ENCODE measurements at places on chromosomes 2 and 18. TPM values are rescaled to one million over a fixed set of nuclear protein-coding genes. Genes with fewer than 3 reads are reported as not detected.

DNA sequence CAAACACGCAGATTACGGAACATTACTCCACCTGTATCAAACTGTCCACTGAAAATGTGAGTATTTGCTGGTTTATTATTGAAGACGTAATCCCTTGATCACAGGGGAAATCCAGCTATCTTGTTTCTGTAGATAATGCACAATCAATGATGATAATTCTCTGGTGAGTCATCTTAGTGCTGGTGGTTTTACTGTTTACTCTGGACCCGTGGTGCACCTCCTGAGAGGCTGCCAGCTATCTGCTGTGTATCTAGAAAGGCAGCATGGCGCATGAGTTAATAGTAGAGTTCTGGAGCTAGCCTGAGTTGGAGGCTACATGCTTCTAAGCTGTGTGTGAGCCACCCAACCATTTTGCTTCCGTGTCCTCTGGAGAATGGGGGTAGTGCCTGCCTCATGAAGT is 6.5 kb downstream of the NCAPH start:
- DNase-seq = peak; percentile 86

- no peak for DNase-seq
These were observed 297.3 kb downstream of the CYRIA start for GRCh38 chr2:16368328-16368727.

- DNase-seq = peak; percentile 51
These were observed 96.3 kb downstream of the FAM210A start for GRCh38 chr18:13629841-13630715.

DNA sequence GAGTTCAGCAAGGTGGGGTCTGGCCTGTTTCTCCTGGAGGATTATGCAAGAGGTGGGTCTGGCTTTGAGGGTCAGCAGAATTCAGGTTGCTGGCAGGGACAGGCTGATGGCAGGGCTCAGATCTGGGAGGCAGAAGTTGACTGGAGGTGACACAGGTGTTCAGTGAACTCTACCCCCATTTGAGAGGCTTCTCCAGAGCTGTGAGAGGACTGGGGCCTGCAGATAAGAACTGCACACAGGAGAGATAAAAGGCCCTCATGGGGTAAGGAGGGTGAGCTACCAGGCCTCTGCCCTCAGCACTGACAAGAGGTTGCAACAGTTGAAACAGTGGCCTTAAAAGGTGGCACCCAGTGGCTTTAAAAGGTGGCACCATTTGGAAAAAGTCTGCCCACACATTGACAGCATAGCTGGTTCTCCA is 13.1 kb downstream of the MOCOS start:
- no peak for DNase-seq

- no peak for DNase-seq
These were observed 158.0 kb upstream of the SPHKAP start for GRCh38 chr2:228339525-228339924.

DNA sequence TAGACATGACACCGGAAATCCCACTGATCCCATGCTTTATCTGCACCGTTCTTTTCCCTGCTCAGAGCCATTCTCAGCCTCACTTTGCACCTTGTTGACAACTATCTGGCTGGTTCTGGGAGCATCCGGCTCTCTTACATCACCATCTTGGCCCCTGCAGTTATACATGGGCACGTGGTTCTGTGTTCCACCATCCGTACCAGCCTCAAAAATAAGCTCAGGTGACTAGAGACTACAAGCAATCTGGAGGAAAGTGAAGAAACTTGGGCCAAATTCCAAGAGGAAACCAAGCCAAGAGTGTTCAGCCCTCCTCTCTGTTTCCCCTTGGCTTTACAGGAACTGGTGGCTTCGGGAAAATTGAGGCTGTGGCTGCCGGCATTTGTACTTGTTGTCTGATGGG is 244.6 kb upstream of the ACVR2A start:
- DNase-seq = no peak

DNA sequence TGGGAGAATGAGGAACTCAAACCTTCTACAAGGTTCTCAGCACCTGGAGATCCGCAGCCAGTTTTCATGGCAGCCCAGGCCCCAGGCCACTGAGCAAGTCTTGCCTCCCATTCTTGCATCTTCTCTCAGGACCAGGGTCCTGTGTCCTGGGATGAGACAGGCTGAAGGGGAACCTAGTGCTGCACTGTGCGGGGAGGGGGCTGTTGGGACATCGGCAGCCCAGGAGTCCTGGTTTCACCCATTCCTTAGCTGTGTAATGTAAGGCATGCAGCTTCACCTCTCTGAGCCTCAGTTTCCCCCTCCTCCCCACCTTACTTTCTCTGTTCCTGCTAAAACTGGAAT is 43.9 kb downstream of the TNS1 start:
- DNase-seq = no peak

DNA sequence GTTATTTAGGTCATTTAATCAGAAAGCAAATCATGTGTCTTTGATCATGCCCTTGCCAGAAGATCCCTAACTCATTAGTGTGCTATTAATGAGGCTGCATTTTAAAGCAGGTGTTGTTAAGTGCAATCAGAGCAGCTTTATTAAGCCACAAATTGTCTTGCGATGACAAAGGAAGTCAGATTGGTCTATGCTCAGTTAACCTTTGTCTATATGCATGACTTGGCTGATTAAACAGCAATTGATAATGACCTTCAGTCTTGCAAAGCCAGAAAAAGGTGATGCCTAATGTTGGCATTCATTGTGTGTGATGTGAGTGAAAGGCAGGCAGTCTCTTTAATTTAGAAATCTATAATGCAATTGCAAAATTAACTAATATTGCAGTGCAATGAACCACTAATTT is 166.9 kb downstream of the RND3 start:
- no peak for DNase-seq

DNA sequence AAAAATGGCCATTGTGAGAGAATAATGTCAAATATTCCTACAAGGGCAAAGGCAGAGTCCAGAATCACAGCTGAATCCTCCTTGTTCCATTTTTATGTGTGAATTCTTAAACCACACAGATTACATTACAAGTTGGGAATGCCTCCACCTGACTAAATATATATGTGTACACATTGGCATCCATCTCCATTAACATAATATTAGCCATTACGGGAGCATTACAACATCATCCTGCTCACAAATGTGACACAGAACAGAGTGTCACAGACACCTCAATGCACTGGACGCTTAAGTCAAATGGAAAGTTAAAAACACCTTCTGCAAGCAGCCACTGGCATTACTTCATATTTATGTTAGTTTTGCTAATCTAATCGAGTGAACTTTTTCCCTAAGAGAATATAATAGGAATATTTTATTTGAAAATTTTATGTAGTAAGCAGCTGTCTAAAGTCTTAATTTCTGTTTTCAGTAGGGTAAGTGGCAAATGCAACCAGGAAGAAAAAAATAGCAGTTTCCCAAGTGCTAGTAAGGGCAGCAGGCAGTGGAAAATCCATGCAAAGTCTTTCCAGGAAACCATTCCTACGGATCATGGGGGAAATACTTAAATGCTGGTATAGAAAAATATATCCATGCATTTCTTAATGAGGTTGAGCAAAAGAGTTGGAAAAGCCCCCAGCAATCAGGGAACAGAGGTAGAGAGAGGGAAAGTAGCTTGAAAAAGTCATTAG is 255.6 kb downstream of the OSR1 start:
- DNase-seq = no peak

- DNase-seq = no peak
These were observed 469.8 kb upstream of the ZEB2 start for GRCh38 chr2:144989579-144990270.

DNA sequence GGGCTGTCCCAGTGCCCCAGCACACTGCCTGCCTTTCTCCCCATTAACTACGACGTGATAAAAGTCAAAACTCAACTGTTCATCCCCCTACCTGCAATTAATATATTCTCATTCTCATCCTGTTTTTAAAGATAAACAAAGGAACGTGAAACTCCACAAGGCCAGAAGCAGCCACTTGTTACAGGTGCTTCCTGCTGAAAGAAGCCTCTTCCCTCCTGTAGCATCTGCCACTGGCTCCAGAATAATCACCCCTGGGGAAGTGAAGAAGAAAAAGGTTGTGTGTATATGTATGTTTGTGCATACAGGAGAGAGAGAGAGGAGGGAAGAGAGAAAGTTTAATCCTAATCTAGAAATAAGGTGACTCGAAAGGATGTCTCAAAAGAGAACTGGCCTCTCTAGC is 27.1 kb downstream of the KIAA2012 start:
- DNase-seq = no peak

- DNase-seq = peak; percentile 29
These were observed 73.8 kb upstream of the PROKR1 start for GRCh38 chr2:68569604-68570003.

GRCh38 chr2:109013051-109013450 is 24.0 kb upstream of the EDAR start:
- DNase-seq = no peak

DNA sequence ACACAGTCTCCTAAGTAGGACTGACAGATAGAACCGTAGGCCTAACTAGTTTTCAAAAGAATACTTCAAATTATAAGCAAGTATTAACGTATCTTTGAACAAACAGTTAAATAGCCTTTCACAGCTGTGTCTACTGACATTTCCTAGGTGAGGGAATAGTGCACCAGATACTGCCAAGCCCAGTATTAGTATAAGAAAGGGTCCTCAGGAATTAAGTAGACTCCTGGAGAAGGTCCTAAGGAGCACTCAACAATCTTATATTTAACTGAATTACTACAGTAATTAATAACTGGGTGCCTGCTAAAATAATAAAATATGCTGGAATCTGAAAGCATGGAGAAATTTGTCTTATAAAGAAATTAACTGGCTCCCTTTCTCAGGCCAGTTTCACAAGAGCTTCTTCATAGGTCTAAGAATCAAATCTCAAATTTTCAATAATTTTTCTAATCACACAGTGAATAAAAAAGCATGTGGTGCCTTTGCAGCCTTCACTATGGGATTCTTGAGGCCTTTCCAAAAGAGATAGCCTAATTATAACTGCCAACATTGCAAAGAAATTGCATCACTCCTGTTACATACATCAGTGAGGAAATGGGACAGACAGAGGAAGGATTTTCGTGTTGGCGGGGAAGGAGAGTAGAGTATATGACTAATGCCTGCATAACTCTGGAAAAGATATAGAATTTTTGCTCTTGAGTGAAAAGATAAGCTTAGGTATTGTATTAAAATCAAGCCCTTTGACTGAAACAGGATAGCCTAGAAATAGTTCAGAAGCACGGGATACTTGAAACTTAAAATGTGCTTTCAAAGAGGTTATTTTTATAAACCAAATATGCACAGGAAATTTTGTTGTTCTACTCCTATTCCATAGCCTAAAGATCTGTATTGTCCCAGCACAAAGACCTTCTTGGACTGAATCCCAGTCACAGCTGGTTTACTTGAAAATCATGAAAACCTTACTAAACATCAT is 228.6 kb upstream of the STK17B start:
- DNase-seq = peak; percentile 94

- no peak for DNase-seq
These were observed 49.9 kb upstream of the CYP1B1 start for GRCh38 chr2:38125842-38126241.

GRCh38 chr2:60556175-60556574 is 2.7 kb upstream of the BCL11A start:
- no peak for DNase-seq

DNA sequence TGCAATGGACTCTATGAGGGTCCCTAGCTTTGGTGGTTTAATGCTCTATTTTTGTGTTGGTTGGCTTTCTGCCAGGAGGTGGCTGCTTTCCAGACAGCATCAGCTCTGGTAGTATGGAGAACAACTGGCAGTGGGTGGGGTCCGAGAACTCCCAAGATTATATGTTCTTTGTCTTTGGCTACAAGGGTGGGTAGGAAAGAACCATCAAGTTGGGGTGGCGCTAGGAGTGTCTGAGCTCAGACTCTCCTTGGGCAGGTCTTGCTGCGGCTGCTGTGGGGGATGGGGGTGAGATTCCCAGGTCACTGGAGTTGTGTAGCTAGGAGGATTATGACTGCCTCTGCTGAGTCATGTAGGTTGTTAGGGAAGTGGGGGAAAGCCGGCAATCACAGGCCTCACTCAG is 976.1 kb upstream of the GYPC start:
- no peak for DNase-seq

- DNase-seq = peak; percentile 87
These were observed 49.0 kb upstream of the BCL2L11 start for GRCh38 chr2:111071600-111072171.

GRCh38 chr2:20806286-20806685 is 16.6 kb downstream of the LDAH start:
- DNase-seq = no peak

DNA sequence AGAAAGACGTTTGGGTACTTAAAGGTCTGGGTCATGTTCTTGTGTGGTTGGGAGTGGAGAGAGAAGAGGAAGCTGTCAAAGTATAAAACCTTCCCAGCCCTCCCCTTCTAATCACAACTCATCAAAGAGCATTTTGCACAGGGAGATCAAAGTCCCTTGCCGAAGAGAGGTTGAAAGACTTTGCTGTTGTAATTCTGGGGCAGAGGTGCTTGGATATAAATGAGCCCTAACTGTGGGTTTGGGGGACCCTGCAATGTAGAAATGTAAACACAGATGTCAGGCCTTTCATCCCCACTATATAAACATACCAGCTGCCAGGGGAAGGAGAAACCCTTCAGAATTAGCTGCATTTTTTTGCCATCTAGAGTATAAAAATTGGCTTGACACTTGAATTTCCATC is 182.1 kb downstream of the ETAA1 start:
- DNase-seq = peak; percentile 36

- peak; percentile 61 for DNase-seq
These were observed 13.9 kb downstream of the SLC19A3 start for GRCh38 chr2:227703961-227704360.

- DNase-seq = no peak
These were observed 20.1 kb downstream of the GPR35 start for GRCh38 chr2:240645346-240645745.

DNA sequence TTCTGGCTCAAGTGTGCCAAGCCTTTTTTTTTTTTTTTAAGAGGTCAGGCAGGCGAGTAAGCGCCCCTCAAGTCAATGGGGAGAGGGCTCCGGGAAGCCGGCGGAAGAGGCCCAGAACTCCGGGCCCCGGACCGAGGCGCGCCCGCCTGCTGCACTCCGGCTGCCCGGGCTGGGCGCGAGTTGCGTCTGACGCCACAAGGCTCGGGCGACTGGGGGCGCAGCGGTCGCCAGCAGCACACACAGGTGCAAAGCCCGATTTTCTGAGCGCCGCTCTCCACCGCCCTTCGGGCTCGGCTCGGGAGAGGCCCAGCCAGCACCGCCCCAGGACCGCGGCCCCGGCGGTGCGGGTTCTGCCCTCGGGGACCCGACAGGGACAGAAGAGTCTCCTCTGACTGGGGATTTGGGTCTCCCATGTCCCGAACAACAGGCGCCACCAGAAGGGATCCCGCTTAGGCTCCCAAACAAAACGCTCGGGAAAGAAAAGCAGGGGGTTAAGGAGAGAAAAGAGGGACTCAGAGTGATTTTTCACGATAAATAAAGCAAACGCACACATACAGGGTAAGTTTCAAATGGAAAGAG is 787 bp downstream of the ERBB4 start:
- DNase-seq = no peak

The MROH2A gene
- 0.10 TPM for total RNA-seq

The SSB gene
- 164 TPM for total RNA-seq

The HOXD13 gene
- total RNA-seq = 1.2 TPM

The GNLY gene
- total RNA-seq = not detected

The NOL4 gene
- not detected for total RNA-seq

The MAB21L4 gene
- total RNA-seq = not detected

The ZNF2 gene
- total RNA-seq = 7.0 TPM

The ALK gene
- 0.12 TPM for total RNA-seq
